ENCODE measurements at places on chromosomes 16 and 17. TPM values are rescaled to one million over a fixed set of nuclear protein-coding genes. Genes with fewer than 3 reads are reported as not detected.
A peak's percentile ranks its signal among the peaks of the same experiment; 100 is the strongest.

- no peak for DNase-seq
Observed at GRCh38 chr16:53220585-53220984, 165.8 kb downstream of the CHD9 start.

- no peak for DNase-seq
Observed at GRCh38 chr16:56269281-56269680, 78.0 kb downstream of the GNAO1 start.

DNA sequence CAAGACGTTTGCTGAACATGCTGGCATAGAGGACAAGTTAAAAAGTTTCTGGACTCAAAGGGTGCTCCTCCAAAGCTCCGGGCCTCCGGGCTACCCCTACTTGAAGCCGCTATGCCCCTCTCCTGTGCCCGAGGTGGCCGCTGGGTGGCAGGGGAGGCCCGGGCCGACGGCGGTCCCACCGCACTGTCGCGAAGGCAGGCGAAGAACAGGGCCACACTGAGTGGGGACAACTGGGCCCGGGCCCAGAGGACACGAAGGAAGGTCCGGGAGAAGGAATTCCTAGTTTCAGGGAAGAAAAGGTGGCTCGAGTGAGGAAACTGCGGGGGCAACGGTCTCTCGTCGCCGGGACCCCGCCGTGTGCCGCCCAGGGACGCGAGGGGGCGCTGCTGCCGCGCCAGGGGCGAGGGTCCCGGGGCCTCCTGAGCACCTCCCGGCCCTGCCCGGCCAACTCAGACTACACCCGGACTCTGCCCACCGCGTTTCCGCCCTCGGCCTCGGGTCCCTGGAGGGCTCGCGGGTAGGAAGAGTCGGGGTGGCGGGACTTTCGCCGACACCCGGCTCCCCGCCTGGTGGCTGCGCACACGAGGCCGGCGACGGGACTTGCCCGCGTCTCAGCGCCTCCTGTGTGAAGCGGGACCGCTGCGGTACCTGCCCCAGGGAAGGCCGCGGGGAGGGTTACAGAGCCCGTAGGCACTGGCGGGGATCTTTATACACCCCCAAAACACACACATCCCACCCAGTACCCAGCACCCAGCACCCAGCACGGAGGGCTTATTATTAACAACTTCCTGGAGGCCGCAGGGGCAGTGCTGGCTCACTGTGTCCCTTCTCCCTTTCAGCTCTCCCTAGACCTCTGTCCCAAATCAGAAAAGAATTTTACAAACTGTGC lies 772 bp upstream of the CHCT1 start:
- DNase-seq: peak; percentile 83

DNA sequence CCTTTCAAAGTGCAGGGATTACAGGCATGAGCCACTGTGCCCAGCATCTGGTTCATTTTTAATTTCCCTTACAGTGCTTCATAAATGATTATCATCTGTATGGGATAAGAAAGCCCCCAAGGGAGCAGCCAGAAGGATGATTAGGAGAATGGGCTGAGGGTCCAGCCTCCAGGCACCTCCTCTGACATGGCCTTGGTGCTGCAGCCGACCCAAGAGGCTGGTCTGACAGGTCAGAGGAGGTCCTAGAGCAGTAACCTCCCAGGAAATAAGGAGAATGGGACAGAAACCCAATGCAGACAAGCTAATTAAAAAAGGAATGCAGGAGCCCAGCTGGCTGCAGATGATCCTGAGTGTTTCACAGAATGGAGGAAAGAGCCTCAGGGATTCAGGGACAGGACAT lies 29.0 kb downstream of the MRC2 start:
- no peak for DNase-seq

DNAI2 gene
- not detected for total RNA-seq

GRCh38 chr17:19833914-19834313 lies 33.8 kb downstream of the ULK2 start:
- DNase-seq: no peak

DNA sequence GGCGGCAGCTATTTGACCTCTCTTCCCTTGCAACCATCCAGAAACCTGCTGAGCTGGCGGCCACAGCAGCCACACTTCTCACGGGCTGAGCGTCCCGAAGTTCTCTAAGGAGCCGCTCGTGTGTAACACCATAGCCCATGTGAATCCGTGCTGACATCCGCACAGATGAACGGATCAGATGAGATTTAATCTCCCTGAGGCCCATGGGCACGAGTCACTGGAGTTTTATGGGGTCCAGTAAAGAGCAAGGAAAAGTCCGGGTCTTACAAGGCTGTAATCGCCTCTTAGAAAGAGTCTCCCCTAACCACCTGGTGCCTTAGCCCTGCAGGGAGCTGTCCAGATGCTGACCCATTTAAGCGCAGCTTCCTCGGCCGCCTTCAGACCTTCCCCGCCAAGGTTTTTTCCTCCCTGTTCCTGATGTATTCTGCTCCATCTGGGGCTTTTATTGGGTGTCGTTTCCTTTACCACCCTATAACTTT lies 5.5 kb upstream of the CACNG5 start:
- DNase-seq: no peak

- no peak for DNase-seq
Observed at GRCh38 chr17:33260638-33261037, 32.5 kb downstream of the ASIC2 start.

TAC4 gene
- not detected for total RNA-seq

HAP1 gene
- not detected for total RNA-seq

- no peak for DNase-seq
Observed at GRCh38 chr17:1872976-1873375, 43.2 kb downstream of the RPA1 start.

TEX19 gene
- total RNA-seq: not detected

- no peak for DNase-seq
Observed at GRCh38 chr17:16269658-16270057, 52.6 kb downstream of the PIGL start.

DHRS7B gene
- total RNA-seq: 89.5 TPM

GRCh38 chr16:68767581-68767980 lies 30.5 kb downstream of the CDH1 start:
- no peak for DNase-seq

DNA sequence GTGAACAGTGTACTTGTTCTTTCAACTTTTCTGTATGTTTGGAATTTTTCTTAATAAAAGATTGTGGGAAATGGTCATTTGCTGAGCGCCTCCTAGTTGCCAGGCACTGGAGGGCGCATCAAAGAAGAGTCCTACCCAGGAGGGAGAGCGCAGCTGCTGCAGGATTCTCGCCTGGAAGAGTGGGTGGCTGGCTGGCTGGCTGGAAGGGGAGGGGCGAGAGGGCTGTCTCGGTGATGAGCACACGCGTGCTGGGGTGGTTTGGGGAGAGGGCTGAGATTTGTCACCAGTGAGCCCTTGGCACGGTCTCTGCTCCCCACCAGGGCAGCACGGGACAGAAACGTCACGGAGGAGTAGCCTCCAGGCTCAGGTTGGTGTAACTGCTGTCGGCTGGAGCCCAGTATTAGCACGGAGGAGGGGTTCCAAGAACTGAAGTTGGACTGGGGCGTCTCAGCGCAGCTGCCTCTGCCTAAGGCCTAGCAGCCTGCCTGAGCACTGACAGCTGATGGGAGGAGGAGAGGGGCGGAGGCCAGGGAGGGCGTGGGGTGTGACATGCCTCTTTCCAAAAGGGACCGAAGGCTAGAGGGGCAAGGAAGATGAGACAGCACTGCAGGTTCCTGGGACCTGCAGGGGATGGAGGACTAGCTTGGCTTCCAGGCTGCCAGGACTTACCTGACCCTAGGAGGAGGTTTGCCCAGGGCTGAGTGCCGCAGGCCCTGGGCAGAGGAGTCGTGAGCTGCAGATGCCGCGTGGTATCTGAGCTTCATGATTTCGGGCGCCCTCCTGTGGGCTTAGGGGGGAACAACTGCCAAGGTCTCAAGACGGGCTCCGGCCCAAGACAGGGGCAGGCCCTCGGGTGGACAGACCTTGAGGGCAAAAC lies 5.7 kb downstream of the LDHD start:
- DNase-seq: peak; percentile 95

GRCh38 chr16:6643080-6643686 lies 689.5 kb upstream of the RBFOX1 start:
- DNase-seq: peak; percentile 70

KIF2B gene
- not detected for total RNA-seq

DNA sequence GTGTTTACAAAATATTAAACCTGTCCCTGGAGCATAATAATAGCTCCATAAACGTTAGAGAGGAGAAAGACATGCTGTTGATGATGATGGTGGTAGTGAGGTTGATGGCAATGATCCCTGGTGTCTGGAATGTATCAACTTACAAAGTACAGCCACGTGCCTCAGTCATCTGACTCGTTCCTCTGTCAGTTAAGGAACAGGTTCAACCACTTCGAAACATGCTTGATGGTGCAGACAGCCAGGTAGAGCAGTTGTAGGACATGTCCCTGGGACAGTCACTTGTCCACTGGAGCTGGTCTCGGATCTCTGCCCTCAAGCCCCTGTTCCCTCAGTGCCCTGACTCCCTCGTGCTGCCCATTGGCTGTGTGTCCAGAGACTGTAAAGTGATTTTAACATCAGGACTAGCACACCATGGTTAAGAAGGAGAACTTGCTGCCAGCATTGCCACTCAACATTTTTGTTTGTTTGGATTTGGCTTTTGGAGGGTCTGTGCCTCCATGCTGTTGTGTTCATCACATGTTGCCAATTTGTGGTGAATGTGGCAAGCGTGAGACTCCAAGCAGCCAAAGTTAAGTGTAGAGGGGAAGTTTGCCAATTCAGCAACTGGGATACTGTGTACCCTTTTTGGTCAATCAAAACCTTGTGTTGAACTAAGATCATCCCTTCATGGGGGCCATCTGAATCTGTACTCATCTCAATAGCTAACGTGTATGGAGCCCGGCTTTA lies 16.3 kb upstream of the SALL1 start:
- no peak for DNase-seq

GRCh38 chr17:41539979-41540701 lies 12.0 kb upstream of the KRT19 start:
- no peak for DNase-seq

GRCh38 chr16:49580751-49581303 lies 207.2 kb downstream of the C16orf78 start:
- no peak for DNase-seq

DNA sequence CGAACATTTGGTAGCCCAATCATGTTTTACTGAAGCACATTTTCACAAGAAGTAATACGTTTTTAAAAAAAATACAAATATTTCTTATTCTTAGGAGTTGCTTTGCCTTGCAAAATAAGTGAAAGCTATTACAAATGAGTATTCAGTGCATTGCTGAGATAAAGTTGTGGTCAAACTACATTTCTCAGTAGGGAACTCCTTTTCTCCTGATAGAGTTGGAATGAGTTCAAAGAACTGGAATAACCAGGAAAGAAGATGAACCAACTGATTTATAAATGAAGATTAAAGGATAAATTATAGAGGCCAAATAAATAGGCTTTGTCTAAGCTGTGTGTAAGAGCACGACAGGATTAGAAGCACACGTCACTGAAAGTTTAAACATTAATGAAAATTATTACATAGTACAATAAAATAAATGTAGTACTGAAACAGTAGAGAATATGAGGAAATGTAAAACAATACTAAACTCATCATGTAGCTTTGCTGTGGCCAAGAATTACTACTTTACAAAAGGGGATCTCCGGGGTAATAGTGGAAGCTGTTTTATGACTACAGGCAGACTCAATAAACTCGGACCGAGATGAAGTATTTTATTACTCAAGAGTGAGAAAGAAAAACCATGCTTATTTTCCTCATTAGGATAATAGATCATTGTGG lies 73.6 kb downstream of the KCNJ2 start:
- DNase-seq: no peak

- no peak for DNase-seq
Observed at GRCh38 chr17:49344914-49345313, 17.1 kb downstream of the ZNF652 start.

DNA sequence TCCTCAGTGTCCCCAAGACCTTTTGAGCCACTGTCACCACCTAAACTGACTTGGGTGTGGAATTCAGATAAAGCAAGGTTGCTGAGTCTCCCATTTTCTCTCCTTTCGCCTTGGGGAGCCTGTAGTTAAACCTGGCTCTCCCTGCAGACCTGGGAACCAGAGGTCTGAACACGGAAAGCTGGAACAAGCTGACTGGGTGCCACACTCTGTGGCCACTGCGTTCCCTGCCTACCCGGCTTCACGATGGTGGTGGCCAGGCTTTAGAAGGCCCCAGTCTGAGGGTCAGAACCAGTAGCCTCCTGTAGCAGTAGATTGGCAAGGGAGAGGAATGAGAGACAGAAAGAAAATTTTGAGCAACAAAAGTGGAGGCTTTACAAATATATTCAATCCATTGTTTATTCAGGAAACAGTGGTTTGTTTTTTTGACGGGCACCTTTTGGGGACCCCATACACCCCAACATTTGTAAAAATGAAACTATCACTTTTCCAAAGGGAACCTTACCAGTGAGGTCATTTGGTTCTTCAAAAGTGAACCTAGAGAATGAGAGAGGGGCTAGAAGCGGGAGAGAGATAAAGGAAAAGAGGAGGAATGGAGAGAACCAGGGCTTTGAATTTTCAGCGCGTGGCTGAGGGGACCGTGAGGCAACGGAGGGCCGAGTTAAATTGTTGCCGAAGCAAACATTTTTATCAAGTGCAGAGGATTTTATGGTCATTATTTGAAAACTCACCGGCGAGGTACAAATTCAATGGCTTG lies 1.8 kb upstream of the HOXB8 start:
- DNase-seq: no peak

GRCh38 chr16:89009343-89010209 lies 32.6 kb upstream of the CBFA2T3 start:
- DNase-seq: no peak

GRCh38 chr16:4315186-4316107 lies at the start of gene GLIS2:
Gene GLIS2, plus strand, starts transcription at chr16:4316067. Its CDS starts 16,214 bp downstream, at chr16:4332281.
- DNase-seq: no peak

RRAD gene
- total RNA-seq: 54.2 TPM

DNA sequence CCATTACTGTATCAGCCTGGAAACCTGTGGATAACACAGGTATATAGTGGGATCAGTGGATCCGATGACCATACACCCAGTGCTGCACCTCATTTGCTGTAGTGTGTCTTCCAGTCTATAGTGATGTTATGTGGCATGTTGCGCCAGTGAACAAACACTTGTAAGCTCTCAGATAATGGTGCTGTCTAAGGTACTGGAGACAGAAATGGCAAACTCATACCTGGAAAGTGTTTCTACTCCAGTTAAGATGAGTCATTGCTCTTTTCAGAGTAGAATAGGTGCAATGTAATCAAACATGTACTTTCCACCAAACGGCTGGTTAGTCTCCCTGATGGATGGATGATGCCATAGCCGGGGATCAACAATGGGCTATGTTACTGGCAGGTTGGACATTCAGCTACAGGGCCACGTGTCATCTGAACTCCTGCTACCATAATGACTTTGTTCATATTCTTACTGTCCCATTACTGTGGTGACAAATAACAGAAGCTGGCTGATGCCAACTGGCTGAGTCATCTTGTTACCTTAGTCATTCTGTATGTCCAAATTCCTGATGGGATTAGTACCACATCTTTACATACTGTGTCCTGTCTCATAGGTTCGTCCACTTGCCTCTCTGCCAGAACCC lies 6.3 kb downstream of the CCL11 start:
- DNase-seq: no peak

GRCh38 chr16:88812513-88813268 lies 963 bp upstream of the APRT start:
- DNase-seq: no peak

GRCh38 chr17:4721203-4722135 lies 9.8 kb upstream of the MED11 start:
- DNase-seq: no peak

- no peak for DNase-seq
Observed at GRCh38 chr16:66521951-66522771, 27.8 kb downstream of the TK2 start.

TP53TG3F gene
- not detected for total RNA-seq

EEF2KMT gene
- total RNA-seq: 2.8 TPM

CES5A gene
- total RNA-seq: not detected

Data from ascending aorta (tissue), 2 donors.